ENCODE measurements at places on chromosomes 5 and 9.

- DNase-seq: no peak
Measured at GRCh38 chr5:39426051-39426745, 1.4 kb upstream of the DAB2 start.

DNA sequence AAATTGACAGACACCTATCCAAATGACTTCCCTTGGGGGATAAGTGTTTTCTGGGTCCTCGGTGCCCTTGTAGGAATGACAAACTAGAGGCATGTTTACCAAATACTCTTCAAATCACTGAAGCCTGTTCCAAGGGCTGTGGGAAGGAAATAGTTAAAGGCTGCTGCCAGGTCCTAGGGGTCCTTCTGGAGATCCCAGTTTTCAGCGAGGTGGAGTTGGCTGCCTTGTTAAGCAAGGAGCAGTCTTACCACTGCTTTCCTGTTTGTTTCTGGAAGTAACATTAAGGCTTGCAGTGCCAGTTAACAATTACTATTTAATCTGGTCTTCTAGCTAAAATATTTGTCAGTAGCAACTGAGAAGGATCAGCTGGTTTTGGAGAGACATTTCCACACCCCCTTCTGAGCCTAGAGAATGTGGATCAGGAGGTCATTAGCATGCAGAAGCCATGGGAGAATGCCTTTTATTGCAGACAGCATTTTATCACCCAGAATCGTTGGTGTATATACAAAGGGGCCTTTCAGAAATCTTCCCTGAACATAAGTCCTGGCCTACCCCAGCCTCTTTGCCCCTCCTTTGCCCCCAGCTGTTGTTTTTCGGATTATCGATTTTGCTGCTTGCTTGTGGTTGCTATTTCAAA lies 238.8 kb downstream of the DMAC1 start:
- DNase-seq: no peak

DNA sequence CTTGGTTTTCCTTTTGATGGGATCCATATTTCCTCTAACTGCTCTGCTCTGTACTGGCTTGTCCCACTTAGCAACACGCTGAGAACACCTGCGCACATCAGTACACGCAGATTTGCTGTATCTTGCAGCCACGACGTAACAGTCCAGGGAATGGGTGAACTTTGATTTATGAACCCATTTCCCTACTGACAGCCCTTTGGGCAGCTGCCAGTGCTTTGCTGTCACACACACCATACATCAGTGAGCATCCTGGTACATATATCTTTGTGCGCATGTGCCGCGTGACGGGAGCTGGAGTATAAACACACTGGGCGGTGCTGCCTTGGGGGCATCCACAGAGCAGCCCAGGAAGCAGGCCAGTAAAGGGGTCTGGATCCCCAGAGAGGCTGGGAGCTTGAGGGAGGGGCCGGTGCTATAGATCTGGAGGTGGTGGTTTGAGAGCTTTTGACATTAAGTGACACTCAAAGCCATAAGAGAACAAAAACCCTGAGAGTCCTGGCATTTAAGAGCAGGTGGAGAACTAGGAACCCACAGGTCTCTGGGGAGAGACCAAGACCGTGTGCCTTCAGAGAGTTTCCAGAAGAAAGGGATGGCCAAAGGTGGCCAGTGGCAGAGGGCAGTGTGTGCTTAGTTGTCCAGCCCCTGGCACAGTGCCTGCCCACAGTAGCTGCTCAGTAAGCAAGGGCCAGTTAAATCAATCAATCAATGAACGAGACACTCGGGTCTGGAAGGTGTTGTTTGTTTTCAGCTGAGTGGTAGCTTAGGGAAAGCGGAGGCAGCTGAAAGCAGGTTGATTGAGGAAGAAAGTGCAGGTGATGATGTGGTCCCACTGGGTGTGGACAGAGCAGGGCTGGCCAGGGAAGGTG lies 53.7 kb downstream of the LMX1B start:
- no peak for DNase-seq

GRCh38 chr5:111198281-111198966 lies 25.8 kb upstream of the CAMK4 start:
- no peak for DNase-seq

DNA sequence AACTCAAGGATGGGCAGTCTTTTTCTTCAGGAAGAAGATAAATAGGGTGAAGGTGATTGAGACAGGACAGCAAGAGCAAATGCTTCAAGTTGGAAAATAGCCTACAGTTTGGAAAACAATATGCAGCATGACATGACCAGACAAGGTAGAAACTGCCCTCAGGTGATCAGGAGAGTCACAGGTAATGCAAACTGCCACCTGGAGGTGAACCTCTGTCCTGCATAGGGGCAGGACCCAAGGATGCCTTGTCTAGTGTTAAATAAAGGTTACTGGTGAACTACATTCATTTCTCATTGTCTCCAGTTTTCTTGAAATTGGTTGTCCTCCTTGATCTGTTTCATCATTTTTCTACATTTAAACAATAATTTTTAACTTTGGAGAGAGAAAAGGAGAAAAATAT lies 232.1 kb downstream of the SEMA5A start:
- DNase-seq: no peak

DNA sequence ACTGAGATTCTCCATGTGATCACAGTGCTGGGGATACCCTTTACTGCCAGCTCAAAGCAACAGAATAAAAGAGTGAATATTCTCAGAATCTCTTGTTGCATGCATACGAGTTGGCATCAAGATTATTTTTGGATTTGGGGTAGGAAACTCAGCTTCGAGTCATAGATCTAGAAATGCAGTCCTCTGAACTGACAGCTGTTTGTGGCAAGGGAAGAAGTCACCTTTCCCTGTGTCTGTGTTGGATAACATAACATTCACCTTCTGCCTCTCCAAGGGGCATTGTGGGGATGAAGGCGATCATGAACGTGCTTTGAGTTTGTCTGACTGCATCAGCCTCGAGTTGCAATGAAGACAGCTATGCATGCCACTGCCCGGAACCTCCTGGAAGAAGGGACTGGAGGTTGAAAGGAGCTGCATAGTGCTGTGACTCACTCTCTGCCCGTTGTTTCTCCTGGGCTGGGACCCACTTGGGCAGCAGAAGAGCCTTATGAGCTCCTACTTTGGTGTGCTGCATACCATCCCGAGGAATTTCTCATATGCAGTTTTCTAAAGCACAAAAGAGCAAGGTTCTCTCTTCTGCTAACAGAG lies 231.7 kb downstream of the ARHGAP26 start:
- DNase-seq: no peak

GRCh38 chr5:120457839-120458507 lies 6.1 kb upstream of the PRR16 start:
- no peak for DNase-seq

GRCh38 chr5:172347496-172348052 lies 64.0 kb upstream of the UBTD2 start:
- no peak for DNase-seq

GRCh38 chr9:114196979-114197622 lies 41.8 kb downstream of the COL27A1 start:
- DNase-seq: no peak

DNA sequence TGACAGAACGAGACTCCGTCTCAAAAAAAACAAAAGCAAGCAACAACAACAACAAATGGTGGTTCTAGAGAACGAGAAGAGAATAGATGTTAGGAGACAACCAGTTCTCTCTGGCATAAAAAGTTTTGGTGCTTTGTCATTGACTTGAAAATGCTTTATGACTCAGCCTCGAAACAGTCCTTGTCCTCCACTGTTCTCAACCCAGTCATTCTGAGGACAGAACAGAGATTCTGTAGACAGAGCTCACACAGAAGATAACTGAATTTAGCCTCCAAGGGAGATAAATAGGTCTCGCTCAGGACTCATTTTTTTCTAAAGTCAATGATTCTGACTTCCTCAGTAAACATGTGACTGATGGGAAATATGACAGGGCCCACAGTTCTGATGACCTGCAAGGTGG lies 76.0 kb upstream of the FSTL4 start:
- no peak for DNase-seq

DNA sequence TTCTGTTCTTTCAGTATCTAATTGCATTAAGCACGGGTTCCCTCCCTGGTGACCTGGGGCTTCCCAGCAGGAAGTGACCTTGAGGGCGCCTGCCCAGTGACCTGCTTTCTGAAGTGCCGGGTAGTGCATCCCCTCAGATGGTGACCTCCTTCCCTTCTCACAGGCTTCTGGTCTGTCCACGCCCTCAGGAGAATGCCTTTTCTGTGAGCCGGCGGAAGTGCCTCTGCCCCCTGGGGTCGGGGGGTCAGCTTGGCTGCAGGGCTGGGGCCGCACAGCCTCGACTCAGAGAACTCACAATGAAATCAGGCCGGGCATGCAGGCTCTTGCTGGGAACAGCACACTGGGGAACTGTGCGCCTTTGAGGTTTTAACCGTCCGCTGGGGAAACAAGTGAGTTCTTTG lies 124.5 kb upstream of the PHYKPL start:
- no peak for DNase-seq

DNA sequence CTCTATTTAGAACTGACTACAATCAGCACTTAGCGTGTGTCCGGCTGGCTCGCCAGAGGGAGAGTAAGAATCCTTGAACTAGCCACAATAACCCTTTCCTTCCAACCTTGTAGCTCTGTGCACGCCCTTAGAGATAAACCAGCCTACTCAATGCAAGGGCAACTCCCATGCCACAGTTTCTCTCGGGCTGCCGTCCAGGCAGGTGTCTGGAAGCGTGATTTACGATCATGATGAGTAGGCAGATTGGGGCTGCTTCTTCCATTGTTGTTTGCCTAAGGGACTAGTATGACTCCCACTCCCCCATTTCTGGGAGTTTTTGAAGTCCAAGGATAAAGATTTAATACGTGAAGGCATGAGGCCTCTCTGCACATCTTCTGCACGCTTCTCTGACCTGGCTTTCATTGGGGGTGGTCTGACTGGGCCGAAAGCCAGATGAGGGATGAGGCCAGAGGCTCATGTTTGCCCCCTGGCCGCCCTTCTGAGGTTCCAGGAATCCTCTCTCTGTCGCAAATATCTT lies 134.0 kb upstream of the MYO10 start:
- DNase-seq: no peak

- no peak for DNase-seq
Measured at GRCh38 chr9:75463871-75464270, 375.6 kb downstream of the OSTF1 start.

DNA sequence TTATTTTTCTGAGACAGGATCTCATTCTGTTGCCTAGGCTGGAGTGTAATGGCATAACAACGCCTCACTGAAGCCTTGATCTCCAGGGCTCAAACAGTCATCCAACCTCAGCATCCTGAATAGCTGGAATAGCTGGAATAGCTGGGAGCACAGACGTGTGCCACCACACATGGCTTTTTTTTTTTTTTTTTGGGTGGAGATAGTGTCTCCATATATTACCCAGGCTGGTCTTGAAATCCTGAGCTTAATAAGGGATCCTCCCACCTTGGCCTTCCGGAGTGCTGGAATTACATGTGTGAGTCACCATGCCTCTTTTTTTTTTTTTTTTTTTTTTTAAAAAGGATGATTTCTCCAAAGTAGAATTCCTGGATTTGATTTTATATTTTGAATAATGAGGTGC lies 60.7 kb downstream of the NSD1 start:
- DNase-seq: no peak

GRCh38 chr5:140327589-140327988 lies 18.8 kb downstream of the HBEGF start:
- DNase-seq: no peak

DNA sequence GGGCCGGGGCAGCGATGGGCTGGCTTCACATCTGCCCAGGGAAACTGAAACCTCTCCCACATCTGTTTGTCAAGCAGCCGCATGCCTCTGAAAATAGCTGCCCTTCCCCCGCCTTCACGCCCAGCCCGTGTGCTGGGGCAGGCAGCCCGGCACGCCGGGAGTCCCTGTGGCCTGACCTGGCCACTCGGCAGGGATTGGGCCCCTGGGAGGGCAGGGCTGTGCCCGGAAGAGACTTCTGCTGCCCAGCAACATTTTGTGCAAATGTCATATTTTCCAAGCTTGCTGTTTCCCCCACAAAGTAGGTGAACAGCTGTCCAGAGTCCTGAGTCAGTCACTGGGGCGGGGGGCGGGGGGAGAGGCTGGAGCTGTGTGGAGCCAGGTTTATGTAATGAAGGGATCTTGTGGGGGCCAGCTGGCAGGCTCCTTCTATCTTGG lies 8.2 kb downstream of the COL27A1 start:
- no peak for DNase-seq

DNA sequence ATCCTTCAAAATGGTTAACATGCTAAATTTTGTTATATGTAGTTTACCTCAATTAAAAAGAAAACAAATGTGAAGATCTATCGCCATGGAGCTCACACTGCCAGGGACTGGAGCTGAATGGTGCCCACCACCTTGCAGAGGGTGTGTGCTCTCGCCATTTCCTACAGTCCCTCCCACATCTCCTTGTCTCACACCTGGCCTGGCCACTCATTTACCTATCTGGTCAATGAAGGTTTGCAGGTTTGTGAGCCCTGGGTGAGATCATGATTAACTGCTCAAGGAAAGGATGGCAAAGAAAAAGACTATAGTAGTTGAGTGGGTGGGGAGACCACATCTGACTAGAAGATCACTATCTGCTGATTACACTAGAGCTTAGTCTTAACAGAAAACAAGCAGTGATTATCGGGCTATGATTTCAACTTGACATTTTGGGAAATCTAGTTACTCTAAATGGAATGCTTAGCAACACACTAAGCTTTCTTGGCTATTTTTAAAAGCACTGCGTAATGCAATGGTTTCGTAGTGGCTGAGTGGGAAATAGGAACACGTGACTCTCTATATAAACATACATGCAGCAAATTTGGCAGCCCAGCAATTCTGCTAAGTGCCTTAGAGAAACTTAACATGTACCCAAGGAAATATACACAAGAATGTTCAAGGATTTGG lies 27.3 kb downstream of the PUM3 start:
- no peak for DNase-seq

GRCh38 chr5:133612249-133612860 lies at the start of gene FSTL4:
Gene FSTL4 (minus strand): TSS chr5:133612541.
- no peak for DNase-seq

GRCh38 chr9:133050781-133051180 lies 11.0 kb upstream of the CEL start:
- DNase-seq: no peak

GRCh38 chr9:82680179-82680935 lies 382.6 kb downstream of the RASEF start:
- DNase-seq: no peak

- no peak for DNase-seq
Measured at GRCh38 chr5:23977997-23978396, 470.6 kb downstream of the PRDM9 start.

DNA sequence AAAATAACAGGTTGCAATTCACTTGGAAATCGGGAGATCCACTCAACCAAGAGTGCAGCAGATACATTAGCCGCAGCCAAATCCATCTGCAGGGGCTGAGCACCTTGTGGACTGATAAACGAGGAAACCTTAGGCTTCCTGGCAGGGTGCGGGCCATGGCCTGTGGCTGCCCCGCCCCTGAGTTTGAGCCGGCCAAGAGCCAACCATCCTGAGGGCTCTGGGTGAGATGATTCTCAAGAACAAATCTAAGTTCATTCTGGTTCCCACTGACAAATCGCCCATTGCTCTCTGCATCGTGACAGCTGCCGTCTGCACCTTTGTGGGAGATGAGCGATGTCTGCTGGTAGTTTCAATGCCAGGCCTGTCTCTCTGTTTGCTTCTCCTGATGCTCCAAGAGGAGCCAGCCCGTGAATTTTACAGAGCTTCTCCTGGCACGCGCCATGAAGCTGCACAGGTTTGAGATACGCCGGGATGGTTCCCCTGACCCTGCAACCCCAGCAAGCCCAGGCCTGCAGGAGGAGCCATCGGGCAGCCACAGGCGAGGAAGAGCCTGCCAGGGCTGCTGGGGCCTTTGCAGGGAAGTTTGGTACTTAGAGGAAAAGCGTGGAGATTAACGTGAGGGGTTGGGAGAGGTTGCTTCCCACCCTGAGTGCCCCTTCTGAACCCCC lies 154.0 kb downstream of the OLFM1 start:
- no peak for DNase-seq
